ENCODE measurements at places on chromosomes 5 and 9.

GRCh38 chr5:91865915-91866314, 482.8 kb upstream of the ARRDC3 start:
- peaks cover 2% of the 10 kb centered on the region for H3K4me1 ChIP-seq
- H3K27ac ChIP-seq, result no peak overlapping the region
- no peaks in the 10 kb centered on the region for H3K27me3 ChIP-seq
- H3K4me3 ChIP-seq, result no peak overlapping the region
- DNase-seq, result no peak

GRCh38 chr5:8676695-8677094, 807.7 kb downstream of the MTRR start:
- no peaks in the 10 kb centered on the region for H3K36me3 ChIP-seq
- no peak for DNase-seq
- no peak overlapping the region for H3K4me3 ChIP-seq
- no peaks in the 10 kb centered on the region for H3K27me3 ChIP-seq

DNA sequence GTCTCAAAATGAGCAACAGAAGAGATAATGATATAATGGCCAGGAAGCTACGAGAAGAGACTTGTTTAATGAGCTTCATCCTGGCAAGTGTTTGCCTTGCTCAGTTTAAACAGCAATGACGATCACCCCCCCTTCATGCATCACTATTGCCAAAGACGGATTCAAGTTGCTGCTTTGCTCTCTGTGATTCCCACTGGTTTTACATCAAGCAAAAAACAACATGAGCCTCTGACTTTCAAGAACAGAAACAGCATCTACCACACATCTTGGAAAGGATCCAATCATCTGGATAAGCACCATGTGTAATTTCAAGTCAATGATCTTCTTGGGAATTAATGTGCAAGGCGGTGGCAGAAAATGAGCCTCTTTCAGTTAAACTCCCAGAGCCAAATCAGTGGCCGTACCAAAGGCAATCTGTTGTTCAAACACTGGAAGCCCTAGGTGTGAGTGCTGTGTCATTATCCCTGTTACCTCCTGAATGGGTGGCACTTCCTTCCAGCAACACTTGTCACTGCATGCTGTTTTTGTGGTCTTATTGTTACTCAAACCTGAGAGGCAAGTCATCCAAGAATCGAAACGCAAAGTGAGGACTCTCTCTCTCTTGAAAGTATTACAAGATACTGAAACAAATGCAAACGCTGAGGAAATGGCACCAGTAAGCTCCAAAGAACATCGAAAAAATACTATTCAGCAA, 72.8 kb downstream of the MED27 start:
- peaks cover 4% of the 10 kb centered on the region for H3K4me1 ChIP-seq
- H3K4me3 ChIP-seq, result no peak overlapping the region
- H3K27ac ChIP-seq, result no peak overlapping the region
- DNase-seq, result no peak
- no peaks in the 10 kb centered on the region for H3K36me3 ChIP-seq

DNA sequence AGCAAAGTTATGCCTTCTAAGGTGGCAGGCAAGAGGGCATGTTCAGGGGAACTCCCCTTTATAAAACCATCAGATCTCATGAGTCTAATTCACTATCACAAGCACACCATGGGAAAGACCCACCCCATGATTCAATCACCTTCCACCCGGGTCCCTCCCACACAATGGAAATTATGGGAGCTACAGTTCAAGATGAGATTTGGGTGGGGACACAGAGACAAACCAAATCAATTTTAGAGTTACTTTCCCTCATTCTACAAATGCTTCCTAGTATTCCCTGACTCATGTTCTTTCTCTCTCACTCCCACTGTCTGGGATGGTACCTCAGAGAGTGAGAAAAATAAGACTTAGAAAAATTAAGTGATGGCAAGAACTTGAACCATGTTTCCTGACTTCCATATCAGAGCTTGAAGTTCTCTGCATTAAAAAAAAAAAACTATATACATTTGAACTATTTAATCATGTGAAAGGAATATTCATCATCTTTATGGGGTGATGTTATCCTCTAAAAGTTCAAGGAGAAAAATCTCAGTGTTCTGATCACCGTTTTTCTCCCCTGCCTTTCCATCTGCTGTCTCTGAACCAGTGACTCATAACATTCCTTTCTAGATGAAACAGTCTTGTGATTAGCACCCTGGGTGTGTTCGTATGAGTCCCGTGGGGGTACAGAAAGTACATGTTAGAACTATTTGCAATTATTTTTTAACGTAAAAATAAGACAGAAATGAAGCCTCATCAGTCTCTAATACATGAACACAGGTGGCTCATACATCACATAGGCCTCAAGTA, 282.9 kb downstream of the SLF1 start:
- H3K36me3 ChIP-seq, result no peaks in the 10 kb centered on the region
- no peak overlapping the region for H3K27ac ChIP-seq
- no peak for DNase-seq
- no peak overlapping the region for H3K4me3 ChIP-seq
- H3K4me1 ChIP-seq, result no peaks in the 10 kb centered on the region
- no peaks in the 10 kb centered on the region for H3K27me3 ChIP-seq

- no peaks in the 10 kb centered on the region for H3K4me1 ChIP-seq
- peaks cover 1% of the 10 kb centered on the region for H3K27me3 ChIP-seq
- DNase-seq, result peak; percentile 27
- no peaks in the 10 kb centered on the region for H3K36me3 ChIP-seq
- H3K27ac ChIP-seq, result no peak overlapping the region
Measured at GRCh38 chr9:119375892-119376291, 6.7 kb upstream of the BRINP1 start.

- H3K27me3 ChIP-seq, result no peaks in the 10 kb centered on the region
- no peak for DNase-seq
- H3K27ac ChIP-seq, result no peak overlapping the region
- no peaks in the 10 kb centered on the region for H3K36me3 ChIP-seq
- no peak overlapping the region for H3K4me3 ChIP-seq
Measured at GRCh38 chr5:159504106-159504856, 174.0 kb upstream of the IL12B start.

DNA sequence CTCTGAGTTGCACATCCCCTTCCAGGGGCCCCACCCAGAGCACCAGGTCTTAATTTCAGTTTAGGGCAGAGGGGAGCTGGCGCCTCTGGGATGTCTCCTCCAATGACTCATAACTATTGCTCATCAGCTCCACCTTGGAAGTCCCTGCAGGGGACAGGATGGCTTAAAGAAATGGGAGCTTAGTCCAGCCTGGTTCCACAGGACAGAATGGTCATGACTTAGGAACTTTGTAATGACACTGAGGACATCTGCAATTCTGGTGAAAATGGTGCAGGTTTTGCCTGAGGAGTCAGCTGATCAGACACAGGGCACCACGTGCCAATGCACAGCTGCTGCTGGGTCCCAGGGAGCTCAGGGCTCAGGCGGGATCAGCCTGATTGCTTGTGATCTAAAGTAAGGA, 16.4 kb upstream of the PPP1R26 start:
- H3K27ac ChIP-seq, result no peak overlapping the region
- no peak overlapping the region for H3K4me3 ChIP-seq
- no peak for DNase-seq
- H3K27me3 ChIP-seq, result no peaks in the 10 kb centered on the region
- H3K36me3 ChIP-seq, result no peaks in the 10 kb centered on the region
- H3K4me1 ChIP-seq, result no peaks in the 10 kb centered on the region

DNA sequence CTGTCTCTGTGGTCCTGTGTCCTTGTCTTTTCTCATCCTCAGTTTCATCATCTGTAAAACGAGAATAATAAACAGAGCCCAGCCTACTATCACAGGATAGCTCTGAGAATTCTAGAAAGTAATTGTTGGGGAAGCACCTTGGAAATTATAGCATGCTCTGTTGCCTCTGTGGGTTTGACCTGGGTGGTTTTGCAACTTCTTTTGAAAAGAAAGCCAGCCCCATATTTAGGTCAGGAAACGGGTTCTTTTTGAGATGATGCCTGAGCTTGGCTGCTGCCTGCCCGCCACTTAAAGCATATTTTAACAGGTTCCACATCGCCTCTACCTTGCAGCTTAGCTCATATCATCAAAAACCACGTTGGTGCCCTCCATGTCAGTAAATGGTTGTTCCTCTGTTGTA, 111.1 kb downstream of the TLR4 start:
- no peak for DNase-seq
- no peaks in the 10 kb centered on the region for H3K27me3 ChIP-seq
- no peak overlapping the region for H3K27ac ChIP-seq
- no peaks in the 10 kb centered on the region for H3K36me3 ChIP-seq
- H3K4me1 ChIP-seq, result no peaks in the 10 kb centered on the region

DNA sequence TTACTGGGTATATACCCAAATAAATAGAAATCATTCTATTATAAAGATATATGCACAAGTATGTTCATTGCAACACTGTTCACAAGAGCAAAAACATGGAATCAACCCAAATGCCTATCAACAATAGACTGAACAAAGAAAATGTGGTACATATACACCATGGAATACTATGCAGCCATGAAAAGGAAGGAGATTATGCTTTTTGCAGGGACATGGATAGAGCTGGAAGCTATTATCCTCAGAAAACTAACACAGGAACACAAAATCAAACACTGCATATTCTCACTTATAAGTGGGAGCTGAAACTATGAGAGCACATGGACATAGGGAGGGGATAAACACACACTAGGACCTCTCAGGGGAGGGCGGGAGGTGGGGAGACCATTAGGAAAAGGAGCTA, 298.4 kb upstream of the CDH9 start:
- no peak overlapping the region for H3K4me3 ChIP-seq
- no peak overlapping the region for H3K27ac ChIP-seq
- no peaks in the 10 kb centered on the region for H3K27me3 ChIP-seq
- DNase-seq, result no peak
- no peaks in the 10 kb centered on the region for H3K4me1 ChIP-seq

- no peaks in the 10 kb centered on the region for H3K36me3 ChIP-seq
- DNase-seq, result no peak
- H3K4me1 ChIP-seq, result peaks cover 15% of the 10 kb centered on the region
- no peaks in the 10 kb centered on the region for H3K27me3 ChIP-seq
Measured at GRCh38 chr5:125295405-125295872, 549.0 kb upstream of the ZNF608 start.

- H3K4me1 ChIP-seq, result peaks cover 9% of the 10 kb centered on the region
- DNase-seq, result no peak
- H3K27ac ChIP-seq, result no peak overlapping the region
- no peaks in the 10 kb centered on the region for H3K27me3 ChIP-seq
Measured at GRCh38 chr9:75927356-75927755, 36.9 kb downstream of the PCSK5 start.

GRCh38 chr5:121378559-121379359, 472.9 kb upstream of the FTMT start:
- no peaks in the 10 kb centered on the region for H3K36me3 ChIP-seq
- no peaks in the 10 kb centered on the region for H3K4me1 ChIP-seq
- DNase-seq, result no peak
- no peak overlapping the region for H3K27ac ChIP-seq

GRCh38 chr5:5456858-5457257, 34.4 kb downstream of the ICE1 start:
- peaks cover 97% of the 10 kb centered on the region for H3K36me3 ChIP-seq
- H3K27ac ChIP-seq, result no peak overlapping the region
- H3K27me3 ChIP-seq, result no peaks in the 10 kb centered on the region
- H3K4me1 ChIP-seq, result no peaks in the 10 kb centered on the region

- DNase-seq, result no peak
- H3K27ac ChIP-seq, result no peak overlapping the region
- H3K27me3 ChIP-seq, result no peaks in the 10 kb centered on the region
Measured at GRCh38 chr5:103111468-103111867, 8.5 kb downstream of the GIN1 start.

DNA sequence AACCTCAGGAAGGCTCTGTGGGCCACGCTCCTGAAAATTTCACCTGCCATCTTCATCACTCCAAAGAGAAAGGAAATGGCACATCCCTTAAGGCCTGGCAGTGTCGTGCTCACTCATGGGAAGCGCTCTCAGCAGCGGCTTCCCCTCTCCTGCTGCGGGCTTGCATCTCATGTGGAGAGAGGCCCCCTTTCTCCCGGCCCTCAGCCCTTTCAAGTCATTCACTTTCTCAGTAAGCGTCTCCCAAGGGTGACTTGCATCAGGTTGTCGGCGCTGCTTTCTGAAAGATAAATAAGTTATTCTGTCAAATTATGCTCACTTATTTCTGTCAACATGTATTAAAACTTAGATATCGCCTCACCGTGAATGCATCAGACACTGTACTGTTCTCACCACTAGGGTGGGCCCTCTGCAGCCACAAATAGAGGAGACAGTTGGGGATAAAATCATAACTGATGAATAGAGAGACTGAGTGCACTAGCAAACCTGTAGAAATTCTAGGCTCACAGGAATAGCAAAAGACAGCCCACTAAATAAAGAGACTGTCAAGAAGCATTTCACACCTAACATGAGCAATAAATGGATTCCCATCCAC, 174.6 kb downstream of the RFK start:
- H3K27ac ChIP-seq, result peak overlapping the region; percentile 25
- H3K36me3 ChIP-seq, result no peaks in the 10 kb centered on the region
- no peak for DNase-seq
- H3K4me1 ChIP-seq, result peaks cover 14% of the 10 kb centered on the region
- H3K27me3 ChIP-seq, result no peaks in the 10 kb centered on the region

- no peak overlapping the region for H3K27ac ChIP-seq
- no peaks in the 10 kb centered on the region for H3K4me1 ChIP-seq
- DNase-seq, result no peak
- H3K36me3 ChIP-seq, result no peaks in the 10 kb centered on the region
Measured at GRCh38 chr5:3309538-3309937, 286.1 kb upstream of the IRX1 start.

DNA sequence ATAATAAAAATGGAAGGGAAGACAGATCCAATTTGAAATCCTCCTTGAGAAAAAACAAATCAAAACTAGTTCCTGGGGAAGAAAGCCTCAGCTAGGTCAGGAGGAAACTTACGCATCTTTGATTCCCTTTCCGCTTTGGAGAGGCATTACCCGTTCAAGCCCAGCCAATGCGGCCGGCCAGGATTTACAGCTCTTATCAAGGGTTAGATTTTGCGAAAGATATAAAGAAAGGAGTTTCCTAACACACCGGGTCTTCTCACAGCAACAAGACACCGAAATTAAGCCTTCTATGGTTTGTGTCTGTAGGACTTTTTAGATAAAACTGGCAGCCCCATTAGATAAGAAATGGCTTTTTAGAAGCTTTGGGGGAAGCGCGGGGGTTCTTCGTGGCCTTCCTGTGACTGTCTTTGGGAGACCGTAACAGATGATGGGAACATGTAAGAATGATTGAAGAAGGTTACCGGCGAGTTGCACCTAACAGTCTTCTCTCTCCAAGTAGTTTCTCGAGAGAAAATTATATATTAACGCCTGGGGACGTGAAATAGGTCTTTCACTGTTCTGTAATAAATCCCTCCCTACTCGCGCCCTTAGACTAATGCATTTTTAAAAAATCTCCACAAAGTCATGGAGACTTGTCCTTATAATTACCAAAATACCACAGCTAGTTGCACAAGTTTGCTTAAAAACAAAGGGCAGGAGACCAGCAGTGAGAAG, 1.3 kb upstream of the ISL1 start:
- no peak overlapping the region for H3K27ac ChIP-seq
- H3K4me1 ChIP-seq, result peaks cover 3% of the 10 kb centered on the region
- no peak overlapping the region for H3K4me3 ChIP-seq

DNA sequence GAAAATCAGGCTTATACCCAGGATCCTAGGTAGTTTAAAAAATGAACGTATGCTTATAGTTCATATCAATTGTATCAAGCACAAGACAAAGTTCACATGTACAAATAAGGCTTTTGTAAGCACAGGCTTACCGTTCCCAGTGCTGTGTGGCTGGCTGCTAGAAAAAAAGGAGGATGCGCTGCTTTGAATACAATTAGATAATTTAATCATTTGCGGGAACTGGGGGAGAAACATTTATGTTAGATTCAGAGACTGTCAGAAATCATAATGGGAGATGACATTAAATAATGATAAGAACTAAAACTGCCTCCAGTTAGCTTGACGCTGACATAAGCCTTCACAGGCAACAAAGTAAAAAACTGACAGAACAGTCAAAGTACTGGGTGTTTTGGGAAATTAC, 93.2 kb downstream of the FNBP1 start:
- DNase-seq, result no peak
- no peak overlapping the region for H3K27ac ChIP-seq
- H3K27me3 ChIP-seq, result no peaks in the 10 kb centered on the region
- H3K36me3 ChIP-seq, result no peaks in the 10 kb centered on the region

Measured in neuronal stem cell (in vitro differentiated cells).